ENCODE measurements at places on chromosomes 3 and 15.

DNA sequence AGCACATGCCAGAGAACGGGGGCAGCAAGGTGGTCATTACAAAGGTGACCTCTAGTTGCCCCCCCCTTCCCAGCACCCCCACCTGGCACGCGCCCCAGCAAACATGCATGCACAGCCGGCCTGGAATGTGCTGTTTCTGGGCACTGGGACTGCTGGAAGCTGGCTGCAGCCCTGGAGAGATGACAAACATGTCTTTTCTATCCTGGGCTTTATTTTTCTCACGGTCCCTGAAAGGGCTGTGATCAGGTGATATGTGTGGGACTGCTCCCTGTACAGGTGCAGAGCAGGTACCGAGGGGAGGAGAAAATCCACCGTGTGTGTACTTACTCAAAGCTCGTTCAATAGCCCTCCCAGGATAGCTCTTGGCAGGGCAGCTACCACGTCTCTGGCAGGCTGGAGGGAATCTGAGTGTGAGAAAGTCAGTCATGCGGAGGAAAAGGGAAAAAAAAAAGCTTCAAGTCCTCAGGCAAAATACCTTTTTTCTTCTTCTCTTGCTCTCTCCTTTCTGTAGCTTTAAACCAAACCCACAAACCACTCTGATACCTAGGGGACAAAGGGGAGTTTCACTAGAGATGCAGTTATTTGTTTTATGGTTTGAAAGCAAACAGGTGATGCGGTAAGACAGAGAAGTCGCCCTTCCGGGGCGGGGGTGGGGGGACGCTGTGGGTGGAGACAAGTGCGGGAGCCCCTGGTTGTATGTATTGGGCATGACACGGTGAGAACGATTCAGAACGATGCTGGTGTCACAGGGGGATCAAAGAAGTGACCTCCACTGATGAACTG, 5.0 kb upstream of the HES1 start:
- no peak for DNase-seq

GRCh38 chr15:65077981-65078352, 1.4 kb downstream of the KBTBD13 start:
- DNase-seq: peak; percentile 36

DNA sequence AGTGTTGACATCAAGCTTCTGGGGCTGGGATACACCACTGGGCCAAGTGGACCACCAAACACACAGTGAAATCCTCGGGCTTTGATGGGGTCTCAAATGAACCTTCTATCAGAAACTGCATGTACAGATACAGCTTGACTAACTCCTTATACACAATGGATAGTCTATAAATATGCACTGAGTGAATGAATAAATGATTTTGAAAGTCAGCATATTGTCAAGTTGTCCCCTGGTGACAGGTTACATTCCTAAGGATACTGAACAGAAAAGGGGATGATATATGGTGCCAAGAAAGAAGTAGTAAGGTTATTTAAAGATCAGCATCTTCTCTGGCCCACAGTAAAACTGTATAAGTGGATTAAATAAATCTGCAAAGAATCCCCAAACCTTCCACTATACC, 159.4 kb upstream of the SLC2A2 start:
- no peak for DNase-seq

- DNase-seq: no peak
Measured at GRCh38 chr3:55965776-55966175, 478.7 kb upstream of the WNT5A start.

GRCh38 chr3:186320862-186321568, 41.0 kb downstream of the DGKG start:
- no peak for DNase-seq

GRCh38 chr3:29512641-29513040, 231.8 kb downstream of the RBMS3 start:
- no peak for DNase-seq

DNA sequence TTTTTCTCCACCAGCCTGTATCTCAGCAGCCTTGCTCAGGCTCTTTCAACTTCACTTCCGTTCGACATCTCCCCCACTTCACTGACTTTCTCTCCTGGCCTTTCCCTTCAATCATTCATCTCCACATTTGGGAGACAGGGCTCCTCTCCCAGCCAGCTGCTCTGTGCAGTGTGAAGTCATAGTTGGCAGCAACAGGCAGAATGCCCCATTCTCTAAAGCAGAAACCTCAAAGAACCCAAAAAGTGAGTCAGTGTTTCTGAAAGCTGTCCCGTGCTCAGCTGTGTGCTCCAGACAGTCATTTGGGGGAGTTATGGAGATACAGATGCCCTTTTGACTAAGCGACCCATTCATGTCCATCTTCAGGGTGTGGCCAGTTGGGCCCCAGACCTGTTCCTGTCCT, 54.3 kb downstream of the NTRK3 start:
- no peak for DNase-seq

DNA sequence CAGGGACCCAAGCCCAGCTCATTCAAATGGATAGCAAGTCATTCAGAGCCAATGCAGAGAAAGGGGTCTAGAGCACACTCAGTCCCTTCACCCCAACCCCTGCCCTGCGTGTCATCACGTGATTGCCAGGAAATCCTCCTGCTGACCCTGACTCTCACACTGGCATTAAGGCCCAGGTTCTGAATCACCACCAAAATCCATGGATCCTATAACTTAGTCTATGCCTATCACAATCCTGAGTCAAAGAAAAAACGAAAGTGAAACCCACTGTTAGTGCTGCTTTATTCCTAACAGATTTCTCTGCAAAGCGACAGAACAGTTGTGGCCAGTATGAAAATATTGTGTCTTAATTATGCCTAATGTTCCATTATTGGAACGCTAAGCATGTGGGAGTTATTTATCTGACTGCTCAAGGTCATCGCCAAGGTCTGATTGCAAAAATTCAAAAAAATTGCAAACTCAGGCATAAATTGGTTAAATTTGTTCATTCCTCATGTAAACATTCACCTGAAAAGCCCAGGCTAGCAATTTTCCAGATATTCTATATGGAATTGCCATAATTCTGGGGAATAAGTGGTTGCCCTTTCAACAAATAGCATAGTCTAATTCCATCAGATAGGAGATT, 108.7 kb upstream of the EIF1B start:
- no peak for DNase-seq

GRCh38 chr3:169813757-169814517, 1.2 kb upstream of the LRRC34 start:
- DNase-seq: peak; percentile 74

- no peak for DNase-seq
Measured at GRCh38 chr3:53193466-53194209, 32.6 kb downstream of the PRKCD start.

- no peak for DNase-seq
Measured at GRCh38 chr15:80679167-80679803, 15.8 kb upstream of the ABHD17C start.

- DNase-seq: no peak
Measured at GRCh38 chr15:42404461-42405235, 45.3 kb downstream of the CAPN3 start.

- no peak for DNase-seq
Measured at GRCh38 chr3:161070980-161071663, 34.0 kb downstream of the B3GALNT1 start.

- DNase-seq: no peak
Measured at GRCh38 chr3:172658344-172659245, 52.3 kb downstream of the NCEH1 start.

DNA sequence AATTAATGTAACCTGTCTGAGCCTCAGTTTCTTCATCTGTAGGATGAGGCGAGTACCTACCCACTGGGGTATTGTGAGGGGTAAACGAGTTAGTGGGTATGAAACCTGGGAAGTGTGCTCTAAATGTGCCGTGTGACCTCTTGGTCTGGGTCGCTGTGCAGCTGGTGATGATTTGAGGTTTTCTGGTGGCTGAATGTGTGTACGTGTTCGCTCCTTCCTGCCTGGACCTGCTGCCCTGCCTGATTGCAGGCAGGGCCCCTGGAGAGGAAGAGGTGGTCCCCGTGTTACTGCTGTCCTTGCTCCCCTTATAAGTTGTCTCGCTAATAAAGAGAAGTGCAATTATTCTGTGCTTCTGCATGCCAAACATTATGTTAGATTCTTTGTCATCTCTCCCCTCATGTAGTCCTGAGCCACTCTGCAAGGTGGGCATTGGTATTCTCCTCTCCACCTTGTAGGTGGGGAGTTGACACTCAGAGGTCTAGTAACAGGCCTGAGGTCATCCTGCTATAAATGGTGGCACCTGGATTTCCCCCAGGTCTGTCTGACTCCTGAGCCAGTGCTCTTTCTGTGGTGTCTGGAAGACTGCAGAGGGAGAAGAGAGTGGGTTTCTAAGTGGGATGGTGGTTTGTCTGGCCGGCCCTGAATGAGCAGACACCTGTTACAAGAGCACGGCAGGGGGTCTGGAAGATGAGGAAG, 15.7 kb downstream of the PDIA5 start:
- DNase-seq: no peak

GRCh38 chr3:190338717-190339116, 16.5 kb upstream of the CLDN1 start:
- no peak for DNase-seq

- DNase-seq: peak; percentile 81
Measured at GRCh38 chr15:59299929-59300617, 72.6 kb downstream of the MYO1E start.

GRCh38 chr15:36571301-36571700, 8.1 kb upstream of the CDIN1 start:
- no peak for DNase-seq

DNA sequence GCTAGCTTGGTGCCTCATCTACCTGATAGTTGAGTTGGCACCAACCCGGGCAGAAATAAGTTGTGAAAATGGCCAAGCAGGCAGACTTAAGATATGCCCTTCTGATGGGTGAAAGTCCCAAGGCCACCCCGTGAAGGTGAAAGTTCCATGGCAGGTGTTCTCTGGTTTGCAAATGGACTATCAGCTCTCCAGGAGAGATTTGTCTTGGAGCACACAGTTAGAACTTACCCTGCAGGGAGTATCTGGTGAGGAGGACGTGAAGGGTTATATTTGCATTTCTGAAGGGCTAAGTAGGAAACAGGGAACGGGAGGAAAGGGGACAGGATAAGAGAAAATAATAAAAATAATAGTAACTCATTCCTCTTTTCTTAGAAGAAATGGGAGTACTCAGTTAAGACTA, 220.5 kb downstream of the TP63 start:
- no peak for DNase-seq

- peak; percentile 47 for DNase-seq
Measured at GRCh38 chr15:52295421-52296001, at the start of gene MYO5C. TSS of gene MYO5C (minus strand) at chr15:52295804. CDS start at chr15:52295636, 168 bp downstream.

GRCh38 chr3:168878655-168879054, 782.9 kb upstream of the GOLIM4 start:
- DNase-seq: no peak

DNA sequence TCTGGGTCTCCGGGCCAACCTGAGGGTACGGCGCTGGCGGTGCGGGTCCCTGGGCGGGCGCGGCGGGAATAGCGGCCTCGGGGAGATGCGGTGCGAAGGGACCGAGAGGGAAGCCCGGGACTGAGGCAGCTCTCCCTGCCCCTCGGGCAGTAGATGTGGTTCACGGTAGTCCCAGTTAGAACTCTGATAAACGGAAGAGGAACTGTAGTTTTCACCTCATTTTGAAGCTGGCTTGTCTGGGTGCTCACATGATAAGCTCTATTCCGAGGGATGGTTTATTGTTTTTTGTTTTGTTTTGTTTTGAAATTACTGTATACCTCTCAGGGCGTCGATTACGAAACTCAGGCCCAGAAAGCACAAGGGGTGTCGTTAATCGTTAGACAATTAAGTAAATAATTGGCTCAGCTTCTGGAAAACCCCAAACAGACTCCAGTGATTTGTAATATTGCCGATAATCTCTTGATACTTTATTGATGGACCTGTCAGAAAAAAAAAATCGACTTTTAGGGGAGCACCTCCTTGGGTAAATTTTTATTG, 413 bp downstream of the NUSAP1 start:
- peak; percentile 66 for DNase-seq

- no peak for DNase-seq
Measured at GRCh38 chr3:47365213-47366153, 15.3 kb upstream of the PTPN23 start.

- DNase-seq: no peak
Measured at GRCh38 chr3:123130079-123130750, 63.4 kb downstream of the PDIA5 start.

GRCh38 chr3:145767909-145768308, 393.1 kb downstream of the PLOD2 start:
- DNase-seq: no peak

DNA sequence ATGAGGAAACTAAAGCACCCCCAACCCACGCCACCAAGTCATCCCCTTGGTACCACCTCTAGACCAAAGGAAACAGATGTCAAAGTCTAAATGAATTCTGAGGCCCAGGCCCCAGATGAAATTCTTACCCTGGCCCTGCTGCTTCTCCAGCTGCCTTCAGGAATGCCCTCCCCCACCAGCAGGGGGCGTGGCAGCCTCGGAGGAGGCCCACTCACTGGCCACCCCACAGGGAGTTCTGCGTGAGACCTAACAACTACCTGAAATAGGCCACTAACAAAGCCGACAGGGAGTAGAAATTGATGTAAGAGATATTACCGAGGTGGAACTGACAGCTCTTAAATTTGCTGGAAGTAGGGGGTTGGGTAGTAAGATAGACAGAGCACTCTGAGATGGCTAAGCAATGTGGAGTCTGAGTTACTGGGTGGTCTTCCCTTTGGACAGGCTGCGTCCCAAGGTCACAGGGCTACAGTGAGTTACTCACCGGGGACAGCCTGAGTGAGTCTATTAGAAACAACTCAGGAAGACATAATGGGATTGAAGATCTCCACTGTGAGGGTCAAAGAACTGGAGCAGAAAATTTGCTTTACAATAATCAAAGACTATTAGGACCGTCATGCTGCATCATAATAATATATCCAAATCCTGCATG, 240.7 kb downstream of the SHOX2 start:
- peak; percentile 49 for DNase-seq

DNA sequence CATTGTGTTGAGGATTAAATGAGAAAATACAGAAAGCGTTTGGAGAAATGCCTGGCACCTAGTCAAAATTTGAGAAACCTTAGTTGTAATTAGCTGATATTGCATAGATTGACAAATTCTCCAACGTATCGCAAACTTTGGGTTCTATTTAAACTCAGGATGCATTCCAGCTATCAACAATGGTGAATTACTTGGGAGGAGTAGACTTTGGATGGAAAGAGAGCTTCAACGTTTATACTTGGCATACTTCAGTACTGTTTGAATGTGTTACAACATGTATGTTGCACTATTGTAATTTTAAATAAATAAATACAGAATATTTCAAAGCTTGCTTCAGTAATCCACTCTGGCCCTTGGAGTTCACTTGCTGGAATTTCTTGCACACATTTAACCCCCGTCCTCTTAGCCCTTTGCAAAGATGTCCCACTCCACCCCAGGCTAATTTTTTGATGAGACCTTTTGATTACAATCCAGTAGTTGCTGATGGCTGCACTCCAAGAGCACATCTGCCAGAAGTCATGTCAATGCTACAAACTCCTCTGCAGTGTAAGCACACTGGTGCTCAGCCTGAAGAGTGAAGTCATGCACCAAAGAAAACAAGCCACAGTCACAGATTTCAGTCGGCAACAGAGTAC, 4.7 kb upstream of the DIS3L start:
- DNase-seq: no peak

GRCh38 chr3:89306540-89306939, 199.1 kb downstream of the EPHA3 start:
- DNase-seq: no peak

- DNase-seq: no peak
Measured at GRCh38 chr3:64685800-64686445, 1.9 kb downstream of the ADAMTS9 start.
